ENCODE measurements at places on chromosomes 7 and 10.

DNA sequence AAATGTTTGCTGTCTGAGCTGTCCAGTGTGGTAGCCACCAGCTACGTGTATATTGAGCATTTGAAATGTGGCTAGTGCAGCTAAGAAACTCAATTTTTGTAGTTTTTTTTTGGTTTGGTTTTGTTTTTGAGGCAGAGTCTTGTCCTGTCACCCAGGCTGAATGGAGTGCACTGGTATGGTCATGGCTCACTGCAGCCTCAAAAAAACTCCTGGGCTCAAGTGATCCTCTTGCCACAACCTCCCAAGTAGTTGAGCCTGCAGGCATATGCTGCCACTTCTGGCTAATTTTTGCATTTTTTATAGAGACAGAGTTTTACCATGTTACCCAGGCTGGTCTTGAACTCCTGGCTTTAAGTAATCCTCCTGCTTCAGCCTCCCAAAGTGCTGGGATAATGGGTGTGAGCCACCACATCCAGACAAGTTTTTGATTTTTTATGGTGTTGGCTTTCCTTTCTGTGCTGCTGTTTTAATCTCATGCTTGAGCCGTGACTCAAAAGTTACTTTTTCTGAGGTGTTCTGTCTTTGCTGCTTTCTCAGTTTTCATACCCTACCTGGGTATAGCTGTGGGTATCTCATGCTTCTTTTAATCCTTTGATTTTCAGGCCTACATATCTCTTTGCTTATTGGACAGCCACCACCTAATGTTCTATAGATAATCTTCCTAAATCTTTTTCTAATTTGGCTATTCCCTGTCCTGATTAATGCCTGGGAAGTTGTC lies 16.0 kb downstream of the WAC start:
- DNase-seq, result no peak

GRCh38 chr10:123759501-123760031 lies 93.4 kb downstream of the GPR26 start:
- DNase-seq, result no peak

- DNase-seq, result no peak
These were observed 147.8 kb upstream of the SEMA3E start for GRCh38 chr7:83796760-83797159.

- DNase-seq, result no peak
These were observed 63.2 kb upstream of the PODXL start for GRCh38 chr7:131619336-131620305.

- no peak for DNase-seq
These were observed 248.8 kb upstream of the ZMIZ1 start for GRCh38 chr10:78820007-78820362.

Data from NCI-H460 (cell line).